ENCODE measurements at places on chromosomes 2 and 18.

DNA sequence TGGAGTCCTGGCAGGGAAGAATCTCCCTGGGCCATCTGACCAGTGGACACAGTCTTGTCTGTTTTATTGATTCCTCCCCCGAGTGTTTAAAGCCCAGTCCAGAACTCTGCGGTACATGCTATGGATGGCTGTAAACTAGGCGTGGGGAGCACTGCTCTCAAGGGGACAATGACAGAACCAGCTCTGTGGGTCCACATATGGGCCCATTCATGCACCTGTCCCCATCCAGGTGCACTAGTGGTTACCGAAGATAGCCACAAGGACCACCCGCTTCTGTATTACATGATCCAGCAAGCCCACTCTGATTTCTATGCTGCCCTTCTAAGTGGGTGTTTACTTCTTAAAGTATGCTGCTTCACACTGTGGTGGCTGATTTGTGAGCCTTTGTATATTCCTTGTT is 21.0 kb downstream of the CHST10 start:
- no peak for DNase-seq

- DNase-seq: no peak
Measured at GRCh38 chr2:169114056-169114455, 44.7 kb downstream of the DHRS9 start.

- peak; percentile 91 for DNase-seq
Measured at GRCh38 chr2:181456660-181457120, 496 bp upstream of the ITGA4 start.

DNA sequence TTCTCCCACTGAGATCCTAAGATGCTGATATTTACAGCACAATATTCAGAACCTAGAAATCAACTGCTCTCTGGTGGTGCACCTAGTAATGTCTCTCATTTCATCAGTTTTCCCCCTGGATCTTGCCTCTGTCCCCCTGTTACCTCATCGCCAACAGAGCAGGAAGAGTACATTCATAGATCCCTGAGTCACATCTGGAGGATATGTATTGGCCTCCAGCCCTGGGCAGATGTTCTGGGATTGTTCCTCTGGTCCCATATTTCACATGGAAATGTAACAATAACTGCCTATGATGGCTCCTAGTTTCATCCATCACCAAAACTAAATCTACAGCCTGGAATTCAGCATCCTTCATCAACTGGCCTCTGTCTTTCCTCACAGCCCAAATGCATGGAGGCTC is 278.8 kb upstream of the SLC14A2 start:
- no peak for DNase-seq

DNA sequence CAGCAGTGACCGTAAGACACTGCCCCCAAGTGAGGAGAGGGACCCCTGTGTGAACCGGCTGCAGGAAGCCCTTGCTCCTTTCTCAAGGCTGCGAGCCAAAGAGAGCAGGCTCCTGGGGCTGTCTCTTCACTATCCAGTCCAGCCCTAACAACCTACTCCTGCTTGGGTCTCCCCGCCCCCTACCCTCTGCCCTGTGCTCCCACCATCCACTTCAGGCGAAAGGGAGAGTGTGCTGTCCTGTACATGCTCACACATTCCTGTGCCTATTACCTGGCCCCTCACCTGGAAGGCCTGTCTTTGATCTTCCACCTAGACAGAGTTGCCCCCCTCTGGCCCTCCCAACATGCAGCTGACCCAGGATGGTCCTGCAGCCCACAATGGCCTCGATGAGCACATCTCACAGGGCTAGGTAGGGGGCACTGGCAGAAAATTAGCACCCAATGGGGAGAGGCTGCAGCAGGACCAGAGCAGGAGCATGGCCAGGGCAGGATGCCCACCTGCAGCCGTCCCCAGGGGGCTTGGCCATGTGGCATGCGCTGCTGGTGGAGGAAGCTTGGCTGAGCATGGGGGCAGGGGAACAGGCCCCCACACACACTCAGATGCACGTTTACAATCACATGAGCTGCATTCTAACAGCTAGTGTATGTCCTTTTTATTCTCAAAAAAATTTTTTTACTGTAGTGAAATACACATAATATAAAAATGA is 93.5 kb downstream of the POLR1A start:
- DNase-seq: no peak

DNA sequence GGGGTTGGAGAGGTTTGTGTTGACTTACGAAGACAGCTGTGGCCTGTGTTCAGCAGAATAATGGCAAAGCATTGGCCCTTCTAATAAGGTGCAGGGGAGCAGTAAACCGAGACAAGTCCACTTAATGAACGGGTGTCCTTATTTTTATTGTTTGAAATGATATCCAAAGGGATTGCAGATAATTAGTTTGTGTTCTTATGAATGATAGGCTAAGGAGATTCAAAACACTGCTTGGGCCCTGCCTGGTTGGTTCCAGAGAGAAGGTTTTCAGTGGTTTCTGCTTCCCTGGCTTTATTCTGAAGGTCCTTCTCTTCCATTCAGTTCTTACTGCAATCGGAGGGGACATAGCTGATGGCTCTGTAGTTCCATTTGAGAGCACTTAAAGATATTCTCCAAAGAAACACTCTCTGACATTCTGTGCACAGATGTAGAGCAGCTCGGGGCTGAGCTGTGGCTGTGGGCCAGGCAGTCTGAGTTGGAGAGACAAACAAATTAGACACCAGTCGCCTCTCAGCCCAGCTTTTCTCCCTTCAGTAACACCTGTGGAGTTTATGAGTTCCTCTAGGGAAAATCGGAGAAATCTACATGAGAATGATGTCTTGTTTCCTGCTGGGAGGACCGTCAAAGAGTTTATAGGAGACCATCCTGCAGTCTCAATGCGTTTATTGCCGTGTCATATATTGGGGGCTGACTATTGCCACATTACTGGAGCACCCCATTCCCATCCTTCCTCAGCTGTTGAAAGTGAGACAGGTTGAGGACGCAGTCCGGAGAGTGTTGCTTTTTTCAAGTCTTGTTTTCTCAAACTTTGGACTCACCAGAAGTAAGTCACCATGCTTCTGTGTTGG is 6.5 kb downstream of the GREB1 start:
- DNase-seq: no peak

DNA sequence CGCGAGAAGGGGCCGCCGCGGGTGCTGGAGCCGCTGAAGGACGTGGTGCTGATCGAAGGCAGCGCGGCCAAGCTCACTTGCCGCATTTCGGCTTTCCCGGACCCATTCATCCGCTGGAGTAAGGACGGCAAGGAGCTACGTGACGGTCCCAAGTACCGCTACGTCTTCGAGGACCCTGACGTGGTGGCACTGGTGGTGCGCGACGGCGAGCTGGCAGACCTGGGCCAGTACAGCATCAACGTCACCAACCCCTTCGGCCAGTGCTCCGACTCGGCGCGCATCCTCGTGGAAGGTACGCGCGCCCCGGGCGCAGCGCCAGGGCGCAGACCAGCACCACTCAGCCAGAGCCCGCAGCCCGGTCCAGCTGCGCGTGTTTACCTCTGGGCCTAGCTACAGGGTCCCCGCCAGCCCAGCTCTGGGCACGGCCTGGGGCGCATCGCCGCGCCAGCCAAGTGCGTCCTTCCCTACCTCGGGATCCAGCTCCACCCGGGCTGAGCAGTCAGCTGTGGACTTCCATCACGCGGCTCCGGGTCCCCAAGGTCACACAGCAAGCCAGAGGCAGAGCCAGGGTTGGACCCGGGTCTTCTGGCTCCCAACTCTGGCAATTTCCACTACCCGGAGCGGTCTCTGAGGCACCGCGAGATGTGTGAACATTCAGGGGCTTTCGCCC is 1.7 kb upstream of the GMPPA start:
- no peak for DNase-seq
